Aorta (tissue), 5 donors: ENCODE measurements at places on chromosomes 13 and 19. TPM values are rescaled to one million over a fixed set of nuclear protein-coding genes. Genes with fewer than 3 reads are reported as not detected.

The NOVA2 gene
- total RNA-seq = 18.2 TPM

The KLK2 gene
- not detected for total RNA-seq

The FOSB gene
- 754 TPM for total RNA-seq

The RDH8 gene
- not detected for total RNA-seq

The ZNF471 gene
- total RNA-seq = 12.1 TPM

The DUS3L gene
- 27.6 TPM for total RNA-seq

The ITPKC gene
- 25.7 TPM for total RNA-seq

The LRFN3 gene
- 15.1 TPM for total RNA-seq

The CXCL17 gene
- total RNA-seq = not detected

The CCDC8 gene
- total RNA-seq = 18.8 TPM

The RAB20 gene
- total RNA-seq = 18.8 TPM

DNA sequence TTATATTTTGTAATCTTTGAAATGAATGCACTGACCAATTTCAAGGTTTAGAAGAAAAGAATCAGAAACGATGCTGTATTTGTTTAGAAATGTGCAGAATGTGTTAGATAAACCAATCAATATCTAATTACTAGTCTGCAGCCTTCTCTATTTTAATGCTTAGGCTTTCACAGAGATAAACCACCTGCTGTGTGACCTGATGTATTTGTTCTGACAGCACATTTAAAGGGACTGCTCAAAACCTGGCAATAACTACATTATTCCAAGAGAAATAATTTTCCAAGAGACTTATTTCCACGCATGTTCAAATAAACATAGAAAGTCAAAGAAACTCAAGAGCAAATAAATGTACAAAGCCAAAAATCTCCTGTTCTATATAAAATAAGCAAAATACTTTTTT, 641.6 kb upstream of the PCDH20 start:
- H3K36me3 ChIP-seq = no peaks in the 10 kb centered on the region
- H3K27me3 ChIP-seq = no peaks in the 10 kb centered on the region
- no peak for DNase-seq
- no peak overlapping the region for H3K4me3 ChIP-seq

GRCh38 chr13:49218493-49219051, 1.6 kb upstream of the MLNR start:
- no peaks in the 10 kb centered on the region for H3K36me3 ChIP-seq
- DNase-seq = no peak
- H3K4me1 ChIP-seq = no peaks in the 10 kb centered on the region
- H3K4me3 ChIP-seq = no peak overlapping the region
- no peak overlapping the region for H3K27ac ChIP-seq

GRCh38 chr19:23436944-23437343, 41.7 kb upstream of the ZNF91 start:
- H3K27me3 ChIP-seq = no peaks in the 10 kb centered on the region
- no peak overlapping the region for H3K27ac ChIP-seq
- DNase-seq = no peak
- no peak overlapping the region for H3K4me3 ChIP-seq

GRCh38 chr19:35879770-35880317, 11.5 kb downstream of the APLP1 start:
- no peaks in the 10 kb centered on the region for H3K27me3 ChIP-seq
- no peak overlapping the region for H3K4me3 ChIP-seq
- H3K27ac ChIP-seq = no peak overlapping the region
- peak; percentile 97 for DNase-seq

DNA sequence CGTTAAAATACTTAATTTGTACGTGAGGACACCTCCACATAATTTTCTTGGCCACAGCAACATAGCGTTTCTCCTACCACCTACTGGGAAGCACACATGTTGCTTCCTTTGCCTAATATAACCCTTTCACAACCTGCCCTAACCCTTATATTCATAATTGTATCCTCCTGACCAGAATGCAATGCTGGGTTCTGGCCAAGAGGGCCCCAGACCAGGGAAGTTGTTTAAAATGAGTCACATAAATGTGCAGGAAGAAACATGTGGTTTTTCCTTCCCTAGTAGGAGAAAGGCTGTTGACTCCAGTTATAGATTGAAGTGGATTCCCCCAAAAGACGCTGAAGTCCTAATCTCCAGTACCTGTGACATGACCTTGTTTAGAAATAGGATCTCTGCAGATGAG, 187.3 kb downstream of the NUFIP1 start:
- no peak overlapping the region for H3K4me3 ChIP-seq
- peak; percentile 60 for DNase-seq
- no peaks in the 10 kb centered on the region for H3K27me3 ChIP-seq
- H3K27ac ChIP-seq = no peak overlapping the region

DNA sequence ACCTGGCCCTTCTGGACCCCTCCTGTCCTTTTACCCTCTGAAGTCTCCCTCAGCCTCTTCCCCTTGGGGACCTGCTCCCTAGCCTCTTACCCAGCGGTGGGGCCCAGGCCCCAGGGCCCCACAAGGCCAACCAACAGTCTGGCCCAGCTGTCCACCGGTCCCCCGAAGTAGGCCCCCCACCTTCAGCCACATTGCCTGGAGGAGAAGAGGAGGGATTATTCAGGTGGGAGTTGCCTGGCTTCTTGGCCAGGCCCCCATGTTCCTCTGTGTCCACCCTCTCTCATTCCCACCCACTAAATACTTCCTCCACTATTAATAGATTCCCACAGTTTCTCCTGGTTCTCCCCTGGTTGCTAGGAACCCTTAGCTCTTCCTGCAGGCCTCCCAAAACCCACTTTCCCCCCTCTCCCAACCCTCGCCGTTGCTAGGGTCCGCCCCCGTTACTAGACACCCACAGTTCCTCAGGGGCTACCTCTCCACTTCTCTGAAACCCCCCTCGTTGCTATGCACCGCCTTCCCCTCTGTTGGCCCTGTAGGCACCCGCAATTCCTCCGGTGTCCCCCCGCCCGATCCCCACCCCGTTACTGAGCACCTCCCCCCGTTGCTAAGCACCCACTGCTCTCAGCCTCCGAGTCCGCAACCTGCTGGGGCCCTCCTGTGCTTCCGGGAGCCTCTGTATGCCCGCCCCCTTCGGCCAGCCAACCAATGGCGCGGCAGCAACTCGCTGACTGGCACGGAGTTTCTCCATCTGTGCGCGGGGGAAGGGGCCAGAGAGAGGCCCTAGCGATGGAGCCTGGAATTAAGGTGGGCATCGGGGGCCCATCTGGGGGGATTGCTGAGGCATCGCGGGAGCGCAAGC, 2.0 kb downstream of the COQ8B start:
- H3K4me1 ChIP-seq = no peaks in the 10 kb centered on the region
- H3K36me3 ChIP-seq = peaks cover 2% of the 10 kb centered on the region
- H3K27ac ChIP-seq = peak overlapping the region; percentile 6

GRCh38 chr13:114000151-114001040, 26.5 kb upstream of the C13orf46 start:
- no peak overlapping the region for H3K4me3 ChIP-seq
- no peaks in the 10 kb centered on the region for H3K4me1 ChIP-seq
- DNase-seq = peak; percentile 62

GRCh38 chr19:15897738-15898276, at the start of gene CYP4F2:
CYP4F2 (minus strand) TSS chr19:15898074; CDS start chr19:15897611, 463 bp downstream.
- no peak for DNase-seq
- no peaks in the 10 kb centered on the region for H3K27me3 ChIP-seq
- H3K4me3 ChIP-seq = no peak within 1 kb of the TSS
- no peaks in the 10 kb centered on the region for H3K36me3 ChIP-seq

- H3K36me3 ChIP-seq = no peaks in the 10 kb centered on the region
- no peak overlapping the region for H3K27ac ChIP-seq
- no peak for DNase-seq
- no peaks in the 10 kb centered on the region for H3K27me3 ChIP-seq
- H3K4me3 ChIP-seq = no peak overlapping the region
These were observed 110.9 kb downstream of the CRYL1 start for GRCh38 chr13:20414546-20415305.

GRCh38 chr13:24087605-24088225, 72.8 kb upstream of the SPATA13 start:
- H3K27me3 ChIP-seq = no peaks in the 10 kb centered on the region
- no peaks in the 10 kb centered on the region for H3K4me1 ChIP-seq
- no peak for DNase-seq
- no peak overlapping the region for H3K4me3 ChIP-seq

DNA sequence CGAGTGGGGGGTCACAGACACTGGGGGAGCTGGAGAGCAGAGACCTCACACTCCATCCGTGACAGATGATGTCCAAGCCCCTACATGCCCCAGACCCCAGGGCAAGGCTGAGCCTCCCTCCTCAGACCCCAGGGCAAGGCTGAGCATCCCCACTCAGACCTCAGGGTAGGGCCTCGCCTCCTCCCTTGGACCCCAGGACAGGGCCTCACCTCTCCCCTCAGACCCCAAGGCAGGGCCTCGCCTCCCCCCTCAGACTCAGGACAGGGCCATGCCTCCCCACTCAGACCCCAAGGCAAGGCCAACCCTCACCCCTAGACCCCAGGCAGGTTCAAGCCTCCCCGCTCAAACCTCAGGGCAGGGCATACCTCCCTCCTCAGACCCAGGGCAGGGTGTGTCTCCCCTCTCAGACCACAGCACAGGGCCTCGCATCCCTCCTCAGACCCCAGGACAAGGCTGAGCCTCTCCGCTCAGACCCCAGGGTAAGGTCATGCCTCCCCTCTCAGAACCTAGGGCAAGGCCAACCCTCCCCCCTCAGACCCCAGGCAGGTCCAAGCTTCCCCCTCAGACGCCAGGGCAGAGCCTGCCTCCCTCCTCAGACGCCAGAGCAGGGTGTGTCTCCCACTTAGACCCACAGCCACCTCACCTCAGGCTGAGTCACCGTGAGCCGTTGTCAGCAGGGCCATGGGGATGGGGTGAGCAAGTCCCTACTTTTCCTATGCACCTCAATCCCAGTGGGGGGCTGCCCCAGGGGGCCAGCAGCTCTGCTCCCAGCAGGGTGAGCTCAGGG, 1.7 kb upstream of the S1PR4 start:
- DNase-seq = peak; percentile 62
- no peak overlapping the region for H3K27ac ChIP-seq
- H3K4me3 ChIP-seq = no peak overlapping the region
- no peaks in the 10 kb centered on the region for H3K4me1 ChIP-seq
- H3K36me3 ChIP-seq = no peaks in the 10 kb centered on the region

DNA sequence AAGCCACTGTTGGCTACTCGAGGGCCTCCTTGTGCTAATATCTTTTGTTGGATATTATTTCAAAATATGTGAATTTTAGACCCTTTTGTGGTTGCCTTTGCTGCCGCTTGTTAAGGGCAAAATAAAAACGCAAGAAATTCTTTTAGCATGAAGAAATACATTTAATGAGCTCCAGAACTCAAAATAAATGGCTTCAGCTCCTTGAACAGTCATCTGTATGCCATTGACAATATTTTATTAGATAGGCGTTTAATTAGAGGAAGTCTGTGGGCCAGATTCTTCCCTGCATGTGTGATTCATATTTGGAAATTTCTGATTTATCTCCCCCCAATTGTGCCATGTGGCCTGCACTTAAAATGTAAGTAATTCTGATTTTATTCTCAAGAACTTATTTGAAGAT, 177.2 kb downstream of the STK24 start:
- H3K4me3 ChIP-seq = no peak overlapping the region
- no peaks in the 10 kb centered on the region for H3K4me1 ChIP-seq
- H3K27ac ChIP-seq = no peak overlapping the region
- no peaks in the 10 kb centered on the region for H3K36me3 ChIP-seq
- DNase-seq = no peak

- no peak overlapping the region for H3K27ac ChIP-seq
- H3K36me3 ChIP-seq = no peaks in the 10 kb centered on the region
- no peak for DNase-seq
- no peak overlapping the region for H3K4me3 ChIP-seq
These were observed 32.2 kb upstream of the USP12 start for GRCh38 chr13:27203854-27204253.

DNA sequence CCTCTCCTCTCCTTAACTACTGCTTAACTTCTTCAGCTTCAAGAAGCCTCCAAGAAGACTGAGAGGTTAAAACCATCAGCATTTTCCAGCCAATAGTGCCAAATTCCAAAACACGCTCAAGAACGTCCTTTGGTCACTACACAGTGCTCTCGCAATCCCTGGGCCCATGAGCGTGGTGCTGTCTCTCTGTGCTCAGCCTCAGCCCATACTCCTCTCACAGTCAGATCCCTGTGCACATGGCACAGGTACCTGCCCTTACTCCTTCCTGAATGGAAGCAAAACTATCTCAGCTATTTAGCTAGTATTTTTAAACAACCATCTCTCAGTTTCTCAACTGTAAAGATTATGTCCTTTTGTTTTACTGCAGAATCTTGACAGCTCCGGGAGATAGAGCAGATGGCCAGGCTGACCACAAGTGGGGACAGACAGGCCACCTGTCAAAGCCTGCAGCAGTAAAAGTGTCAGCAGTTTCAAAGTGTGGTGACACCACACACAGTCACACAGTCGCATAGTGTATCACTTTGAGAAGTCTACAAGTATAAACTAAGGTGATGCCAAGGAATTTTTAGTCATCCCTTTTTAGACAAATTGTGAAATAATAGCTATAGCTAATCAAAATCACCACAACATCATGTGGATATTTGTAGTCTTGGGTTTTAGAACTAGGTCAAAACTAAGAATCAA, 35.7 kb downstream of the DZIP1 start:
- no peaks in the 10 kb centered on the region for H3K27me3 ChIP-seq
- H3K27ac ChIP-seq = no peak overlapping the region
- DNase-seq = no peak
- H3K36me3 ChIP-seq = no peaks in the 10 kb centered on the region

DNA sequence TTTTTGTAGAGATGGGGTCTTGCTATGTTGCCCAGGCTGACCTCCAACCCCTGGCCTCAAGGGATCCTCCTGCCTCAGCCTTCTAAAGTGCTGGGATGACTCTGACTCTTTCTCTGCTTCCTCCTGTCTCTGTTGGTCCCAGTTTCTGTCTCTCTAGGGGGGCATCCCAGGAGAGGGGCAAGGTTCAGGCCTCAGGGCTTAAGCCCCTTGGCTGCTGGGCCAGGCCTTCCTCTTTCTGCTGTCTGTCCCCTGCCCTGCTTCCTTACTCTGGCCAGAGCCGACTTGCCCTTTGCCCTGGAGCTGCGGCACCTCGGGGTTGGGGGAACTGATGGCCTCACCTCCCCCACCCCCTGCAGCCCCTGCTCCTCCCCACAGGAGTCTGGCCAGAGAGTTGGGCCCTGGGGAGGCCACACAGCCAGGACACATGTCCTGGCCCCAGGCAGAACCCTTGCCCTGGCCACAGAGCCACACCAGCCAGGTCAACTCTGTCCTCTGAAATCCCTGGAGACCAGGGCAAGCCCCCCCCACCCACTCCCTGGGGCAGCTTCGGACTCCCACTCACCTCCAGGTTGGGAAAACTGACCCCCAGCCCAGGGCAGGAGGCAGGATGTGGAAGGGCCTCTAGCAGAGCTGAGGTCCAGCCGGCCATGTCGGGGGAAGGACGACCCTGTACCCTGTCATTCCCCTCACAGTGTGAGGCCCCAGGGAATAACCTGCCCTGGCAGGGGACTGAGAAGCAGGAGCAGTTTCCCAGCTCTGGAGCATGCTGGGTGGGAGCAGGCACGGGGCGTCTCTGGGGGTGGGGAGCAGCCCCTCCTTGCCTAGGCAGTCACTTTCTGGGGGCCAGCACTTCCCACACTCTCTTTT, 23.7 kb downstream of the CEBPA start:
- H3K27ac ChIP-seq = no peak overlapping the region
- H3K36me3 ChIP-seq = no peaks in the 10 kb centered on the region
- DNase-seq = no peak

- no peak overlapping the region for H3K27ac ChIP-seq
These were observed 1.4 kb upstream of the VSTM2B start for GRCh38 chr19:29524201-29524911.

- H3K4me1 ChIP-seq = no peaks in the 10 kb centered on the region
- H3K27me3 ChIP-seq = no peaks in the 10 kb centered on the region
- no peaks in the 10 kb centered on the region for H3K36me3 ChIP-seq
- H3K27ac ChIP-seq = no peak overlapping the region
These were observed 1660.4 kb upstream of the MIR17HG start for GRCh38 chr13:89687066-89687465.
